Stimulated activated CD8-positive, alpha-beta memory T cell treated with anti-CD3 and anti-CD28 coated beads, Interleukin-7, amount 100 ng/mL, for 1 hour (primary cell): ENCODE measurements at places on chromosomes 3 and 15.

- DNase-seq = no peak
Measured at GRCh38 chr15:91472316-91472756, 372.3 kb downstream of the SV2B start.

GRCh38 chr3:162666835-162667234 lies 1170.2 kb downstream of the OTOL1 start:
- DNase-seq = no peak

GRCh38 chr15:65862682-65863081 lies 6.6 kb upstream of the RAB11A start:
- DNase-seq = no peak

DNA sequence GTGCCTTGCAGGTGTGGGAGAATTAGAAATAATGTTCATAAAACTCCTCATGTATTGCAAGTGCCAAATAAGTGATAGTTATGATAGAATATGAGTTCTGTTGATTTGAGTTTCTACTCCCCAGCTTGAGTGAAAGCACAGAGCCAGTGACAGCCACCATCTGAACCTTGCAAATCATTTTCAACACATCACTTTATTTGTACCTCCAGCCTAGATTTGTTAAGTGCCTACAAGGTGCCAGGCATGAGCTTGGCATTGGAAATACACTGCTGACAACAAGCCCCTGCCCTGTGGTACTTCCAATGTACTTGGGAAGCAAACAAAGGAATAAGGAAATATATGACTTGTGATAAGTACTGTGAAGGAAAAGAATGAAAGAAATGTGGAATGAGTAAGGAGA lies 17.0 kb downstream of the FEZF2 start:
- no peak for DNase-seq

GRCh38 chr3:20041197-20041780 lies 1.0 kb downstream of the KAT2B start:
- DNase-seq = peak; percentile 54

DNA sequence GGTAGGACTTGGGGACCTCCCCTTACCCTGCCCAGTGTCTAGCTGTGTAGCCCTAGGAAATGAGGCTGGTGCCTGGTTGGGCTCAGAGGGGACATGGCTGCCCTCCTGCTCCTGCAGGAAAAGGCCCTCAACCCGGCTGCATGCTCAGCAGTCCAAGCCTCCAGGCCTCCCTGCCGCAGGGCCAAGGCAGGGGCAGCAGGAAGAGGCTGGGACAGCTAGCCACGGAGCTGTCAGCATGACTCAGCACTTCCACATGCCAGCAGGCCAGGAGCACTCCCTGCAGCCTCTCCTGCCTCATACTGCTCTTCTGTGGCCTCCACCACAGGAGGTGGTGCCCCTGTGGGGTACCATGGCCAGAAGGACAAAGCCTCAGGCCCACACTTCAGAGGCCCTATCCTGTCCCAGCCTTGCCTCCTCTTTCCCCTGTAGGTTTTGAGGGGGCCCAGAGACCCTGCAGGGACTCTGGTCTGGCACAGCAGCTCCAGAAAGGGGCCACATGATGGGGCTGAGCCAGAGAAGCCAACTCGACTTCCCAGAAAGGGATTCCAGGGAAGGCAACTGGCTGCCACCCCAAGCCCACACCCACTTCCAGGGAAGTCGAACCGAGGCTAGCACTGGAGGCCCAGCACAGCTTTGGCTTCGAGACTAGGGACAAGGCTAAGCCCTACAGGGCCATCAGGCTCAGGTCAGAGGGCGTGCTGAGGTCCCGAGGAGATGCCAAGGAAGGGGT lies 19.5 kb downstream of the TKT start:
- DNase-seq = no peak

DNA sequence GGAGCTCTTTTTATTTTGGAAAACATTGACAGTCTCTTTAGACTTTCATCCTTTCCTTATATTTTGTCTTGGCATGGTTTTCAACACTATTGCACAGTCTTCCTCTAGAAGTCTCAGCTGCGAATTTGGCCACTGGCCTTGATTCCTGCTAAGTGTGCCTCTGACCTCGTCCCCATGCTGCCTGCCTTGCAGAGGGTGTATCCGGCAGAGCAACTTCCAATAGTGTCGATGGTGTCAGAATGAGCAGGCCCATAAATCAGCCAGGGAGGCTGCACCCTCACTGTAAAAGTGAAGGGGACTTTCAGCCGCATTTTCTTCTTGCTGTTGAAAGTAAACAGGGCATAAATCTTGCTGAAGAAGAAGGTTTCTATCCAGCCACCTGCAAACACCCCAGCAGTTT lies 336.7 kb upstream of the TRIM42 start:
- no peak for DNase-seq

- DNase-seq = no peak
Measured at GRCh38 chr15:41106947-41107346, 9.1 kb downstream of the INO80 start.

DNA sequence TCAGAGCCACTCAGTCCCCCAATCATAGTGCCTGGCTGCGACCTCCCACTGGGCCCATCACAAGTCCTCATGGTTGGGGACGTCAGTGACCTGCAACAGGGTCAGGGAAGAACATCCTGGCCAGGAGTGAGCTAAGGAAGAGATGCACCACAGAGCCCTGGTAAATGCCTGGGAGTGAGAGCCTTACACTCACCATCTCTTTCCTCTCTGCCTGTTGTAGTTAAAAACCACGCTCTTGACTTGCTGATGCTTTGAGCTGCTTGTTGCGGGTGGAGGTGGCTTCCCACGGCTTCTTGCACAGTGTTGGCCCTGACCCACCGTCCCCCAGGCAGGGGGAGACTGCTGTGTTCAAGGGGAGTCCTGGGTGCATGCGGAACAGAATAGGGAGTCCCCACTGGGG lies 91.1 kb upstream of the RGMA start:
- DNase-seq = no peak

- no peak for DNase-seq
Measured at GRCh38 chr3:115498898-115499297, 124.4 kb upstream of the GAP43 start.

GRCh38 chr3:184761075-184761841 lies 49.4 kb upstream of the MAGEF1 start:
- DNase-seq = no peak

DNA sequence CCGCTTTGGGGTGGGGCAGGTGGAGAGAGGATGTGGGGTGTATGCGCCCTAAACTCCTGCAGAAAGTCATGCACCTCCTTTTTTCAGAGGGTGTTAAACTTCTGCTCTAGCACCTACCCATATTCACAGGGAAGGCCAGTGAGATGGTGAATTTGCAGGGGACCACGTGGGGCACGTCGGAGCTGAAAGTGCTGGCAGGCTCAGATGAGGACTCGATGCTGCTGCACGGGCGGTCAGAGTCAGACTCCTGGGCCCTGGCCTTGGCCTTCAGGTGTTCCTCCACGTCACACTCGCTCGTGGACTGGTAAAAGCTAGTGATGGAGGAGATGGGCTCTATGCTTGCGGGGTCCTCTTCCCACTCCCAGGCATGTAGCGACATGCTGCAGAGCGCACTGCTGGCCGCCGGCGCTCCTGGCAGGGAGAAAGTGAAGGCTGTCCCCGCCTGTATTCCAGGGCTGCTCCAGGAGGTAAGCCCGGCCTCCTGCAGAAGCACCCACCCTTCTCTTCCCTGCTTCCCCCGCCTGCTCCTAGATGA lies 883 bp downstream of the CFAP92 start:
- no peak for DNase-seq

DNA sequence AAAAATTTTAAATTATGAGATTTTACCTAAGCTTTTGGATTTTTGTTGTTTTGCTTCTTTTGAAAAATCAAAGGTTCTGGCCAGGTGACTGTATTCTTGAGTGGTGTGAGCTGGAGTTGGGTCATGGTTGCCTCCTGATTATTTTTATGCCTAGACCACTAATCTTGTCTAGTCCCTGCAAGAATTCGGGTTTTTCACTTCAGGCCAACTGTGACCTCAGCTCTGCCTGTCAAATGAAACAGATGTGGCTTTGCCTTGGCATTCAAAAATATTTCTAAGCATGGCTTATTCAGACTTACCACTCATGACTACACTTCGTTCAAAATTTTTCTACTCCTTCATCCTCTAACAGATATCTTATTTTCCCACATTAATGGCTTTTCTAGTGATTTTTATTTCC lies 25.4 kb upstream of the CDV3 start:
- no peak for DNase-seq

DNA sequence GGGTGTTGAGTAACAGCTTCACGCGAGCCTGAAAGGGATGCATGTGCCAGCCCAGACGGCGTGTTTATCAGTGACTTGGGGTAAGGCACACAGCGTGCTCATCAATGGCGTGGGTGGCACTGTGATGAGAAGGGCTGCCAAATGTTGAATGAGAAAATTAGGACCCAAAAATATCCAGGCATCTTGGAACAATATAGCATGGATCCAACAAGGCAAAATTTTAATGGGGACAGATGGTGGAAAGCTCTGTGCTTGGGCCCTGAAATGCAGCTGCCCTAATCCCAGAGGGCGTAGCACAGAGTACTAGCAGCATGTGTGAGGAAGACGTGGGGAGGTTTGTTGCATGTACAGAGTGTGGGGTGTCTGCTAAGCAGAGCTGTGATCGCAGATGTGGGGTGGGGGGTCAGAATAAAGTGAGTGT lies 48.9 kb downstream of the SSUH2 start:
- no peak for DNase-seq

DNA sequence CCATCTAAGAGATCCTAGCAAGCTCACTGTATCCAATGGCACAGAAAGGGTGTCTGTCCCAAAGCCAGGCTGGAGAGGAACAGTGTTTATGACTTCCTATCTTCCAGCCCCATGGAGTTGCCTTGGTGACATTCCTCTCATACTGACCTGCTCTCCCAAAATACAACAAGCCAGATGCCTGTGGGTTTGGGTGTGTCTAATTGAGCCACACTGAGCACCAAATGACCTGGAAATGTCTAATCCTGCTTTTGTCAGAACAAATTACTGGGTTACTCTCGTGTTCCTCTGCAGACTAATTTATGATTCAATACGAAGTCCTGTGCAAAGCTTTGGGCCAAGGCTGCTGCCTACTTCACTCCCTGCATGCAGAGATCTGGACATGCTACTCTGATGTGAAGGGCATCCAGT lies 98.1 kb upstream of the STRIT1 start:
- DNase-seq = no peak

DNA sequence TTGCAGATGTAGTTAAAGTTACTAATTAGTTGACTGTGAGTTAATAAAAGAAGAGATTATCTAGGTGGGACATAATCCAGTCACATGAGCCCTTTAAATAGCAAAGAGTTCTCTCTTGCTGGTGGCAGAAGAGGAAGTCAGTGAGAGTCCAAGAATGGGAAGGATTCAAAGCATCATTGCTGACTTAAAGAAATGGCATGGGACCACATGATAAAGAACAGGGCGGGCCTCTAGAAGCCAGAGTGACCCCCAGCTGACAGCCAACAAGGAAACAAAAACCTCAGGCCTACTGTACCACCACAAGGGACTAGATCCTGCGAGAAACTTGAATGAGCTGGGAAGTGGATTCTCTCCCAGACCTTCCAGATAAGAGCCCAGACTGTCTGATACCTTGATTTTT lies 447.2 kb upstream of the CCDC54 start:
- no peak for DNase-seq

GRCh38 chr3:120102674-120103073 lies 8.4 kb upstream of the GSK3B start:
- DNase-seq = no peak

- DNase-seq = no peak
Measured at GRCh38 chr3:195708061-195708460, 12.7 kb upstream of the MUC20 start.

GRCh38 chr15:67968966-67969365 lies 85.1 kb upstream of the PIAS1 start:
- no peak for DNase-seq

DNA sequence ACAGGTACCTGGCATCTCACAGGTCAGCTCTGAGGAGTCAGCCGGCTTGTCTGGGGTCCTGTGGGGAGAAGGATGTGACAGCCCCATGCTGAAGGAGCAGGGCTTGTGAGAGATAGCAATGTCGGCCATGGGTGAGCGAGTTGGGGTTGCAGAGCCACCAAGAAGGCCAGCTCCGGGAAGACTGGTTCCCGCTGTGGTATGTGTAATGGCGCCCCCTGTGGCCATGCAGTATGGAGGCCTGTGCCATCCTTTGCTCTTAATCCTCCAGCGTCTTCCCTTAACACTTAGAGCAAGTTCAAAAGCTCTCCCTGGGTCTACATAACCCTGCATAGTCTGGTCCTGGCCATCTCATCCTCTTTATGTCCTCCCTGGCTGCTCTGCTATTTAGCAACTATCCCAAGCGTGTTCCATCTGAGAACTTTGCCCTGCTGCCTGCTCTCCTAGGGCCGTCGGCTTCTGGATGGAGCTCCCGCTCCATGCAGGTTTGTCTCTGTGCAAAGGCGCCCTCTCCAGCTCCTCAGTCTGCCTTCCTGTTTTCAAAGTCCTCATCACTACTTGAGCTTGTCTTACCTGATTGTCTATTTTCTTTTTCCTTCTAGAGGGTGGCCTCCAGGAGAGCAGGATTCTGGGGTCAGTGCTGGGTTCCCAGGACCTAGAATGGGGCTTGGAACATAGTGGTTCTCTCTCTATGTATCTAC lies 40.8 kb upstream of the IQCF6 start:
- DNase-seq = no peak

- no peak for DNase-seq
Measured at GRCh38 chr3:139325551-139325950, 18.3 kb upstream of the MRPS22 start.

- no peak for DNase-seq
Measured at GRCh38 chr3:98971169-98971681, 69.7 kb upstream of the DCBLD2 start.

DNA sequence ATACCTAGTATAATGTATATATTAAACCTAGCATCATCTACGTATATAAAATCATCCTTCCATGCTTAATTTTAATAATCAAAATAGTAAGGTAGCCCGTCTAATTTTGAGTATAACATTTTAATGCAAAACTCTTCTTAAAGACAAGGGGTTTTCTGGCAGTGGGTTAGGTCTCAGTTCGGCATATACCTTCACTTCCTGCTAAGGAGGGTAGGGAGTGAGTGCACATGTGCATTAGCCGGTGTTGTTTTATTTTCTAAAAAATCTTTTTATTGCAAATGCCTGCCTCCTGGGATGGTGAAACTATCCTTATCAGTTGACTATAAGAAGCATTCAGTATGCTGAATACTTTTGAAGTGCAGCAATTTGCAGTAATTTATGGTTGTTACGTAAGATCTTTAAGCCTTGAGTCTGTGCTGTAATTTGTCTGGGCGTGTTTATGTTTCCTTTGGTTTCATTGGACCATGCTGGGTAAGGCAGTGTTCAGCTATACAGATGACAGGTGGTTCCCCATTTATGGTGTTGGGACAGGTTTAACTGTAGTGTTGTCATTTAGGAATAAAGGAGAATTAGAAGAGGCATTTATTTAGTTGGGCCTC lies 11.7 kb downstream of the ARHGEF26 start:
- DNase-seq = no peak

DNA sequence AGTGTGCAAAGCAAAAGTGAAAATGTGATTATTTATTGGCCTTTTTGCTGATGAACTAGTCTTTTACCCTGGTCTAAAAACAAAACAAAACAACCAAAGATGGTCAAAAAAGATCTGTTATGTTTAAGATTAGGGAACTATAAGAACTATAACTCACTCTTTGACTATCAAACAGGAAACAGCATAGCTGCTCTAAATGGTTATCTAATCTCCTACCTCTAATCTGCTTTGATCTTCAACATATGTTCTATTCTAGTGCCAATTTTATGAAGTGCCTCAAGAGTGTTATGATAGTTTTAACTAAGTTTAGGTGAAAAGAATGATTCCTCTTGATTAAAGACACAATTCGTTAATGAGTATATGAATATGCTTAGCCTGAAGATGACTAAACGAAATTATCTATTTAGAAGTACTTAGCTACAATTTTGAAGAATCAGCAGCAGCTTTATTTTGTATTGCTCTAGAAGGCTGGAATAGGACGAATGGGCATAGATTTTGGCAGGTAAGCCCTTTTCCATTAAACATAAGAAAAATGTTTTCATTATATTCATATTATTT lies 46.0 kb downstream of the SETD2 start:
- no peak for DNase-seq
